ENCODE measurements at places on chromosomes 3 and 15.
A peak's percentile ranks its signal among the peaks of the same experiment; 100 is the strongest.

DNA sequence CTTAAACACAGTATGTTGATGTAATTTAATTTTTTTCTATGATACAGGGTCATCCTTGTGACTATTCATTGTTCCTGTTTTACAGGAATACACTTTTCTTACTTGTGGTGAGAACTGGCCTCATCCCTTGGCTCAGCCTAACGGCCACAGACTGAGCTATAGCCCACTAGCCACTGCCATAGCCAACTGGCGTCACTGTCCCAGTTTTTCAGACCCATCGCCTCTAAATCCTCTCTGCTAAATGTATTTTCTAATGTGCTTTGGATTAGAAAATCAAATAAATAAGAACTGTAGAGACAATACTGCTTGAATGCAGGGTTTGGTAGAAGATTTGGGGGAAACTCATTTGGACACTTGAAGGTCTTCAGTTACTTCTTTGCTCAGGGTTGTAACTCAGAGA is 113.1 kb downstream of the TIGIT start:
- no peak for DNase-seq

DNA sequence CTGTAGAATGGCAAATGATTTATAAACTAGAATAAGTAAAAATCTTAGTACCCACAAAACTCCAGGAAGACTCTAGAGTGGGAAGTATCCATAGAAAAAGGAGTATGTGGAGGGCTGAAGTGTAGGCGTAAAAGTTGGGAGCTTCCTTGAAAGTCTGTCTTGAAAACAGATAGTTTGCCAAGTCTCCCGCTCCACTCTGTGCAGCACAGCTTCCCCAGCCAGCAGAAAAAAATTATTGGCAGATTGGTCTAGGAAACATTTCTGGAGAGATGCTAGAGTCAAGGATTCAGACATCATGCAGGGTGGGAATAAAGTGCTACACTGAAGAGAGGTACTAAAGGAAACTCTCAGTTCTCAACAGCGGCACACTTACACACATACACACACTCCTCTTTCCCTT is 53.4 kb upstream of the CD200R1L start:
- DNase-seq, result no peak

DNA sequence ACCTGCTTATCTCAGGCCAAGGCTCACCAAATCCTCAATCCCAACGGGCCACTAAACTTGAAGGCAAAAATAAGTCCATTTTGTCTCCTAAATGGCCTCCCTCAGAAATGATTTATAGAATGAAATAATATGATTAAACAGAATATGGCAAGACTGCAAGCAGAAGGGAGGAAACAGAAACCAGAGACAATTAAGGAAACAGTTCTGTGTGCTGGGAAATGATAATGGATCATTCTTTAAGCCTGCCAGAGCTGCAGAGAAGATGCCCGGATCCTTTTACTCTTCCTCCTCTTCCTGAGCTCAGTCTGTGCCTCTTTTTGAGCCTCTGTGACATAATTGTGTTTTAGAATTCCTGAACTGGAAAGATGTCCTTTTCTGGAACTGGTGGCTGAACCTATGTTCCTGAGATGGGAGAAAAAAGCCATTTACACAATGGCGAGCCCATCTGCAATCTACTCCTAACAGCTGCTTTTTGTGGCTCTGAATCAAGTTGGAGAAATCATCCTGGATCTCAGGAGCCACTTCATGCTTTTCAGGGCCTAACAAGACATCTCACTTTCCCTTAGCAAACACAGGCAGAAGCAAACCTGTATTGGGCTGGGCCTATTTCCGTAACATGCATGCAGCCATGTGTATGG is 2.8 kb upstream of the ABHD2 start:
- DNase-seq, result no peak

DNA sequence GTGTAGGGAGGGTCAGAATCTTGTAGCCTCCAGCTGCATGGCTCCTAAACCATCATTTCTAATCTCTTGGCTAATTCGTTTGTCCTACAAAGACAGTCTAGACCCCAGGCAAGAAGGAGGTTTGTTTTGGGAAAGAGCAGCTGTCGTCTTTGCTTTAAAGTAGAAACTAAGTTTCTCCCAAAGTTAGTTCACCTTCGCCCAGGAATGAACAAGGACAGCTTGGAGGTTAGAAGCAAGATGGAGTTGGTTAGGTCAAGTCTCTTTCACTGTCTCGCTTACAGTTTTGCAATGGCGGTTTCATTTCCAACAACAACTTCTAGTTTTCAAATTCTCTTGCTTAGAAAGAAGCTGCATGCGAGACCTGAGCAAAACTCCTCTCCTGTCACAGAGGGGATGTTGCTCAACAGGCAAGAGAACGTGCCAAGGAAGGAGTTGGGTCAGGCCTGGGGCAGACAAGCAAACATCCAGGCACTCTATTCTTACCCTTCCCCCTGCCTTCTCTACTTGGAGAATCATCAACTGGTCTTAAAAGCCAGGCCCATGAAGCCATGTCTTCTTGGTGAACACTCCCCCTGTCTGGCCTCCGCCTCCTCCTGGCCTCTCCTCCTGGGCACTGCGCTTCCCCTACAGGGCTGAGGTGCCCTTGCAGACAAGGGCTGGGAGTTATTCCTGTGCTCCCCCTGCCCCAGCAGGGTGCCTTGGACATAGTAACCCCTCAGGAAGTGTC is 57.6 kb downstream of the TMEM44 start:
- no peak for DNase-seq

DNA sequence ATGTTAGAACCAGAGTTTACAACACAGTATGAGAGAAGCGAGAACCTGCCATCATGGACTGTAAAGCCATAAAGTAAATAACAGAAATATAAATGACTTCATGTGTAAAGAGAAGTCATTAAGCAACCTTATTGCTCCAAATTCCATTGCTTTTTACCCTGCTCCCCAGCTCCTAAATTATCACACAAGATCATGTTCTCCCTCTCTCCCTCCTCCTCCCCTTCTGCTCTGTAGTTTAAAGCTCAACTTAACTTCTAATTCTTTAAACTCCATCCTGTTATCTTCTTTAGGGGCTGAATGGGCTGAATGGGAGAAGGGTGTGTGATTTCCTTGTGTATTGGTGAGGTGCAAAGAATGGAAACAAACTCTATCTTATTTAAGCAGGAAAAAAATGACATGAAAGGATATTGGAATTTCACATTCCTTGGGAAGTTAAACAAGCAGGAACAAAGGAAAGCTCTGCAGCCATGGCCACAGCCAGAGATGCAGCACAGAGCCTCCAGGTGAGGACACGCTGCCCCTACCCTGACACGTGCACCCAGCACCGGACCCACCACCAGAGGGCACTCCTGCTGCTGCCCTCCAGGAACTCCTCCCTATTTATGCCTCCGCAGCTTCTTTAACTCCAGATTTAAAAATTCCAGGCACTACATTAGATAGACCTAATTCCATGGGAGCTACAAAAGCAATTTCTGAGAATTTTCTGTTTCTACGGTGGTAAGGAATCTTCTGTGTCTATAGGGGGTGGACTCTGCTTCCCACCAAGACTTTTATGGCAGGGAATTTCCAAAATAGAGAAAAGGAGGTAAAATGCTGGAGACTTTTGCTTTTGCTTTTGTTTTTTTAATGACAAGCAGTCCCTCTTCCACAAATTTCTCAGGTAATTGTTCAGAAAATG is 76.9 kb upstream of the ABI3BP start:
- peak; percentile 78 for DNase-seq

- peak; percentile 82 for DNase-seq
Measured at GRCh38 chr15:52100807-52101442, 11.7 kb downstream of the BCL2L10 start.

DNA sequence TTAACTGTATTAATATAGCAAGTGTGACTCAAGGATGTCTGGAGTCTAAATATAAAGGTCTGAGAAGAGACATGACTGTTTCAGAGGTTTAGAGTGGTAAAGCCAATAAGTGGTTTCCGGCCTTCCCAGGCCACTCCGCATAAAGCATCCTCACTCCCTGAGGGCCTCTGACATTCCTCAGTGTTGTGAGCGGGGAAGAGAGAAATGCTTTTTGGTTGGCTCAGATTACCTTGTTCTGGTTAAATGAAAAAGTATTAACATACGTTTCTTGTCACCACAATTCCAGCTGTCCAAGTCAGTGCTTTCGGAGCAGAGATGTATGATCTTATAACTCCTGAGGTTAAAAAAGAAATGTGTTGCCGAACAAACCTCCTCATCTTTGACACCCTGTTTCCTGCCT is 103.8 kb downstream of the RBMS3 start:
- no peak for DNase-seq

DNA sequence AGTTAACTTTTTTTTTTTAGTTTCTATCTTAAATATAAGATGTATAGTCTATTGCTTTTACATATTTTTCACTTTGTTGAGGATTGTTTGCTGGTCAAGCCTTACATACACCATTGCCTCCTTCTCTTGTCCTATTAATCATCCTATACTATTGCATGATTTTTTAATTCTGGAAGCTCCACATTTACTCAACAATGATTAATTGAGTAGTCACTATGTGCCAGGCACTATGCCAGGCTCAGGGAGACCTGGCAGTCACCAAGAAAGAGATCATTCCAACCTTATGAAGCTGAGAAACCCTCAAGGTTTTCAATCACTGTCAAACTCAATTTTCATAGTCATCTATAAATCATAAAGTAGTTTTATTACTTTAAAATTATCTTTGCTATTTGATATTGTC is 626.2 kb downstream of the IGSF11 start:
- DNase-seq, result no peak

- DNase-seq, result no peak
Measured at GRCh38 chr3:152291649-152292066, 22.9 kb downstream of the MBNL1 start.

DNA sequence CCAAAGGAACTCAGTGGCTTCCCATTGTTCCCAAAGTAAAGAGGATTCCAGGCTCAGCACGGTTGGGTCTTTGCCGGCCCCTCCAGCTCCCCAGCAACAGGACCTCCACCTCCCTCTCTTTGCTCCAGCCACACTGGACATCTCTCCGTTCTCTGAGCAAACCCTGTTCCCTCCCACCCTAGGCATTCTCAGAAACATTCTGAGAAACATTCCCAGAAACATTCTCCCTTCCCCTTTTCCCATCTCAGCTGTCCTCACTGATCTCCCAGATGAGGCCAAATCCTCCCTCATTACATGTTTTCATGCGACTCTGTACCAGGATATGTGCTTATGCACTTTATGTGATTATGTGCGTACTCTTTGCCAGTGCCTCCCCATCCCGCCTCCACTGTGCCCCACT is 14.1 kb downstream of the CCDC33 start:
- no peak for DNase-seq

DNA sequence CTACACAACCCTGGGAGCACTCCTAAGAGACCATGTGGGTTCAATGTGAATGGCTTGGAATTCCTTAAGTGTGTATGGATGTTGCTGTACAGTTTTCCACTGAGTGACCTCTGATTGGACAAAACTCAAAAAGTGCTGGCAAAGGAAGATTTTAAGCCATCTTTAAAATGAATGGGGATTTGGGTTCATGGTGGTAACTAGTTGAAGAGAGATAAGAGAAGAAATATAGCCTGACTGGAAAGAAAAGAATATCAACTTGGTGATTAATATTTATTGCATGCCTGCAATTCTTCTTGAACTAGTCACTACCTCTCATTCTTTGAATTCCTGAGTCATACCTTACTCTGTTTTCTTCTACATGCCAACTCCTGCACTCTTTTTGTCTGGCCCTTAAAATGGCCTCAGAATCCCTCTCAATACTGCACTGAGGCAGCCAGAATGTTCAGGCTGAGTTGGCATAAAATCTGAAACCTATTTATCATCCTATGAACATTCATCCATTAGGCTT is 124.7 kb downstream of the RPL22L1 start:
- no peak for DNase-seq

GRCh38 chr3:178195824-178196223 is 340.4 kb upstream of the KCNMB2 start:
- DNase-seq, result no peak

DNA sequence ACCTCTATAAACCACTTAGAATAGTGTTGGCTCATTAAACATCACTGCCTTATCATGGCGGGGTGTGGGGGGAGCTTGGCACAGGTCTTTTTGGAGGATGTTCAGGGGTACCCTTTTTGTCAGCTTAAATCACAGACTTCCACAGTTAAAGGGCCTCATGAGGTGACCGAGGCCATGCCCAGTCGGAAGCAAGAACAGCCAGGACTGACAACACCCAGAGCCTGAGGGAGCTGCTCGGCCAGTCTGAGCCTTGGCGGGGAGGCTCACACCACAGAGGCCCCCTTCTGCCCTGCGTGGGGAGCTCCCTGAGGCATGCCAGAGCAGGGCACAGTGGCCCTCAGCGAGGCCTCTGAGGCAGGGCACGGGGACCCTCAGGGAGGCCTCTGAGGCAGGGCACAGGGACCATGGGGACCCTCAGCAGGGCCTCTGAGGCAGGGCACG is 49.5 kb downstream of the UMPS start:
- no peak for DNase-seq

- no peak for DNase-seq
Measured at GRCh38 chr15:78177447-78177873, 28.3 kb downstream of the IDH3A start.

GRCh38 chr3:139261754-139262586 is 81.8 kb upstream of the MRPS22 start:
- no peak for DNase-seq

DNA sequence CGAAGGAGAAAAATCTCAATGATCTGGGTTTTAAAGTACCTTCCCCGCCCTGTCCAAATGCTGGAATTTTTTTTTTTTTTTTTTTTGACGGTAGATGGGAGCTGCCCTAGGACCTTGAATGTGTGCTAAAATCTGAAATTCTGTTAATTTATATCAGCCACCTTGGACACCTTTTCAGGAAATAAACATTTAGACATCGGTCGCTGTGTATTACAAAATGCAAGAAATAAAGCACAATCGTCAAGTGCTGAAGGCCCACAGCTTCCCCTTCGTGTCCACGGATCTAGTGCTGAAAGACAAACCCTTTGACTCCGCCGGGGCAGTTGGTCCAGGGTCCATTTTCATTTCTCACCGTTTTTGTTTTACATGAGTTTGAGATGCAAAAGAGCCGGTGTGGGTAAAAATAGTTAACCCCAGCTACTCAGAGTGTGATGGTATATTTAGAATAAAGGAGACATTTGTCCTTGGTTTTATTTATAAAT is 90.2 kb upstream of the CHD2 start:
- DNase-seq, result no peak

DNA sequence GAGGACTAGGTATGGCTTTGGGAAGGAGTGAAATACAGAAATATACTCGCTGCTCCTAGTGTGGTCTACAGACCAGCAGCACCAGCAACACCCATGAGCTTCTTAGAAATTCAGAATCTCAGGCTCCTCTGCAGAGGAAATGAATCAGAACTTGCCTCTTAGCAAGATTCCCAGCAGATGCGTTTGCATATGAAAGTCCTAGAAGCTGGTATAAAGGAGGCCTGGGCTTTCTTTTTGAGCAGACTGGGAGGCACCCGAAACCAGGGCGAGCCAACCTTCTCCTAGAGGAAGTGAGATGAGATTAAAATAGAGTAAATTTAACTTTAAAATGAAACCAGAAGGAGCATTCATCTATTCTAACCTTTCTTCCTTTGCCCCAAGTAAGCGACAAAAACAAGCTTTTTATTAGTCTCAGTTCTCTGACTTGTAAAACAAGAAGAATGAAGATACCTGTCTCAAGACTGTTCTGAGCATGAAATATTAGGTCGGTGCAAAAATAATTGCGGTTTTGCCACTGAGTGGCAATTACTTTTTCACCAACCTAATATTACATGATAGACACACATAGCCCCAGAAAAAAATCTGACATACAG is 140.0 kb downstream of the PDZRN3 start:
- no peak for DNase-seq

GRCh38 chr3:9074079-9074478 is 110.8 kb upstream of the RAD18 start:
- no peak for DNase-seq

Measured in lower lobe of right lung (tissue), 2 donors.